ENCODE measurements at places on chromosomes 7 and 10. TPM values are rescaled to one million over a fixed set of nuclear protein-coding genes. Genes with fewer than 3 reads are reported as not detected.

DNA sequence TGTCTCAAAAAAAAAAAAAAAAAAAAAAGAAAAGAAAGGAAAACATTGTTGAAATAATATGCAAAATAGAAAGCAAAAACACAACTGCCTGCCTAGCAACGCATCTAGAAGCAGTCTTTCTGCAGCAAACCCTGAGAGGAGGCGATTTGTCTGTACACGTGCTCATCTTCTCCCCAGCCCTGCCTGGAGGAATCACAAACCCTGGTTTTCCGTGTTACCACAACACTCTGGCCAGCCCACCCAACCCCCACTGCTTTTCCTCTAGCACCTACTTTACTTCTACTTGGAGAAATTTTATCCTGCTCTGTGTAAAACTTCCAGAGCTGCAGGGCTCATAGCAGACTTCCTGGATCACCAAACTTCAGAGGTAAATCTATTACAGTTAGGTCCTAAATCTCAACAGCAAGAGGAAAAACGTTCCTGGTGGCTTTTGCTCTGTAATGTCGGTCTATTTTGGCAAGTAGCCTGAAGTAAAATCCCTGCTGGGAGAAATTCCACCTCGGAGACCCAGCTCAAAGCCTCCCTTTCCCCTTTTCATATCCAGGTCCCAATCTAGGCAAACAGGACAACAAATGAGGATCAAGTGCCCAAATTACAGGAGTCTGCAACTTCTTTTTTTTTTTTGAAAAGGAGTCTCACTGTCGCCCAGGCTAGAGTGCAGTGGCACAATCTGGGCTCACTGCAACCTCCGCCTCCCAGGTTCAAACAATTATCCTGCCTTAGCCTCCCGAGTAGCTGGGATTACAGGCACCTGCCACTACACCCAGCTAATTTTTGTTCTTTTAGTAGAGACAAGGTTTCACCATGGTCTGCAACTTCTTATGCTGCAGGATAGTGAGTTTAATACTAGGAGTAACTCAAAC, 91.6 kb downstream of the DNMBP start:
- no peak for DNase-seq
- H3K27me3 ChIP-seq, result no peaks in the 10 kb centered on the region
- H3K36me3 ChIP-seq, result peaks cover 2% of the 10 kb centered on the region
- peak overlapping the region; percentile 63 for H3K27ac ChIP-seq
- H3K4me3 ChIP-seq, result no peak overlapping the region

- H3K36me3 ChIP-seq, result peaks cover 3% of the 10 kb centered on the region
- H3K4me1 ChIP-seq, result peaks cover 2% of the 10 kb centered on the region
- H3K27ac ChIP-seq, result no peak overlapping the region
These were observed 21.3 kb upstream of the VAX1 start for GRCh38 chr10:117159390-117159789.

- no peaks in the 10 kb centered on the region for H3K36me3 ChIP-seq
- DNase-seq, result no peak
- H3K27me3 ChIP-seq, result peaks cover 3% of the 10 kb centered on the region
- no peak overlapping the region for H3K4me3 ChIP-seq
These were observed 548.5 kb upstream of the NRP1 start for GRCh38 chr10:33882996-33883395.

- peaks cover 5% of the 10 kb centered on the region for H3K4me1 ChIP-seq
- H3K27ac ChIP-seq, result no peak overlapping the region
- DNase-seq, result no peak
- no peaks in the 10 kb centered on the region for H3K27me3 ChIP-seq
These were observed 17.3 kb upstream of the BNIP3 start for GRCh38 chr10:131998845-131999681.

DNA sequence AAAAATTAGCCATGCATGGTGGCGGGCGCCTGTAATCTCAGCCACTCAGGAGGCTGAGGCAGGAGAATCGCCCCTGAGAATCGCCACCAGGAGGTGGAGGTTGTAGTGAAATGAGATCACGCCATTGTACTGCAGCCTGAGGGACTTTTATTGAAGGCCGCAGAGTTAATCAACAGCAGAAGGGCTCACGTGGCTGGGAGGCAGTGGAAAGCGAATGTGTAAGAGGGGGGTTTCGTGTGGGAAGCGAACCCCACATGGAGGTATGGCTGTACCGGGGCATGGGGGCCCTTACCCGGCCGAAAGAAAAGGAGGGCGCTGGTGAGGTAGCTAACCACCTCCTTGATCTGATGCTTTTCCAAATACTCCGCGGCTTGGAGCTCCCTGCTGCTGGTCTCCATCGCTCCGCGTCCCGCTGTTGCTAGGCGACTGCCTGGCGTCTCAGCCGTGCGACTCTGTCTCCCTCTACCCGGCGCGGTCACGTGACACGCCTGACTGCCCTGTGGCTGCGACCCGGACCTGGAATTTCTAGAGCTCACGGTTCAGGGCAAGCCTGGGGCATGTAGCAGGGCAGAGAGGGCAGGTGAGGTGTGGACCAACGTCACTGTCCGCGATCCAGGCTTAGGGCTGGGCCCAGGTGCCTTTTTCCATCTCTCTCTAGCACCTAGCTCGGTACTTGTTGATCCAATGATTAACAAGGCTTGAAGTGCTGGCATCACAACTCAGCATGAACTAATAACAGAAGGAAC, at the start of gene EFCAB10:
Gene EFCAB10 (minus strand): TSS at position 428 of the 746 bp plus-strand sequence. CDS start 30 bp downstream, at position 398.
- peaks cover 3% of the 10 kb centered on the region for H3K4me1 ChIP-seq
- H3K27ac ChIP-seq, result no peak within 1 kb of the TSS
- peaks cover 13% of the 10 kb centered on the region for H3K36me3 ChIP-seq
- peaks cover 26% of the 10 kb centered on the region for H3K27me3 ChIP-seq
- DNase-seq, result peak; percentile 66
- peak within 1 kb of the TSS; percentile 76 for H3K4me3 ChIP-seq

GRCh38 chr7:31860925-31861324, 173.9 kb downstream of the PPP1R17 start:
- peaks cover 4% of the 10 kb centered on the region for H3K27me3 ChIP-seq
- no peak for DNase-seq
- no peaks in the 10 kb centered on the region for H3K36me3 ChIP-seq
- H3K27ac ChIP-seq, result no peak overlapping the region
- H3K4me3 ChIP-seq, result no peak overlapping the region

DNA sequence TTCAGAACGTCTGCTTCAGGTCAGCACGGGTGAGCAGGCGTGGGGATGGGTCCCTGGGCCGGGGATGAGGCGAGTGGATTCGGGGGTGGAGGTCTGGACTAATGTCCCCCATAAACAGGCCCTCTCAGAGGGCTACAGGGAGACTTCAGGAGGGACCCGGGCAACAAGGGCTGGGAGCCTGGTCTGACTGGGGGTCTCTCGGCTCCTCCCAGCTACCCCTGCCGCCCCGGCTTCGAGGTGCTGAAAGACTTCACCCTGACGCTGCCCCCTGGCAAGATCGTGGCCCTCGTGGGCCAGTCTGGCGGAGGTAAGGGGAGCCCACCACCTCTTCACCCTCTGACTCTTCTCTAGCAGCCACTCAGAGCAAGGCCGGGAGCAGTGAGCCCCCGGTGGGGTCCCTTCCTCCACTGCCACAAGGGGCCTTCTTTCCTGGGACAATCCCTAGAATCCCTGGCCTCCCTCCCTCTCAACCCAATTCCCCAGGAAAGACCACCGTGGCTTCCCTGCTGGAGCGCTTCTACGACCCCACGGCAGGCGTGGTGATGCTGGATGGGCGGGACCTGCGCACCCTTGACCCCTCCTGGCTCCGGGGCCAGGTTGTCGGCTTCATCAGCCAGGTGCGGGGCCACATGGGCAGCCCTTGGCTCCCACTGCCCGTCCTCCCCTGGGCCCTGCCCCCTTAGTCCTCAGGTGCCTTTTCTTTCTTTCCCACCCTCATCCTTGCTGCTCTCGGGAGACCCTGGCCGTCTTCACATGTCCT, 7.5 kb upstream of the ASIC3 start:
- DNase-seq, result no peak
- H3K36me3 ChIP-seq, result peaks cover 29% of the 10 kb centered on the region
- no peak overlapping the region for H3K27ac ChIP-seq
- no peak overlapping the region for H3K4me3 ChIP-seq

DNA sequence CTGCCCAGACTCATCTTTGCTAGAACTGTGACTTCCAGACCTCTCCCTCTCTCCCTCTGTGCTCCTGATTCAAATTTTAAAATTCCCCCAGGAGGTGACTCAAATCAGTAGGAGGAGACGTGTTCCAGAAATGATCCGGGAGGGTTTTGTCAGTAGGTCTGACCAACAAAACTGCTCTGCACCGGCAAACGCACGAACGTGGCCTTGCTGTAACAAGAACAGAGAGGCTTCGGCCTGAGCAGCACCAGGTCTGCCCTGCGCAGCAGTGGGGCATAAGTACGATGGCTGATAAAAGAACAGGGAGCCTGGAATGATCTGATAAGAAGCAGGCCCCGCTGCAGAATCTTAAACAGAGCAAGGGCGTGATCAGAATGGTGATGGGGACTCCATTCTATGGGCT, 152.7 kb upstream of the AUTS2 start:
- H3K4me1 ChIP-seq, result peaks cover 2% of the 10 kb centered on the region
- DNase-seq, result no peak
- H3K4me3 ChIP-seq, result no peak overlapping the region
- H3K27ac ChIP-seq, result no peak overlapping the region
- H3K27me3 ChIP-seq, result no peaks in the 10 kb centered on the region

GRCh38 chr10:72328829-72329204, 25.9 kb downstream of the DNAJB12 start:
- peak overlapping the region; percentile 99 for H3K27ac ChIP-seq
- H3K36me3 ChIP-seq, result no peaks in the 10 kb centered on the region
- DNase-seq, result no peak
- peaks cover 88% of the 10 kb centered on the region for H3K4me1 ChIP-seq
- no peaks in the 10 kb centered on the region for H3K27me3 ChIP-seq

GRCh38 chr7:157273208-157274093, 63.4 kb upstream of the DNAJB6 start:
- no peak overlapping the region for H3K4me3 ChIP-seq
- DNase-seq, result peak; percentile 60
- H3K4me1 ChIP-seq, result peaks cover 39% of the 10 kb centered on the region
- no peaks in the 10 kb centered on the region for H3K36me3 ChIP-seq
- H3K27me3 ChIP-seq, result peaks cover 4% of the 10 kb centered on the region

GRCh38 chr10:89115876-89116627, 91.1 kb downstream of the CH25H start:
- peaks cover 5% of the 10 kb centered on the region for H3K27me3 ChIP-seq
- H3K36me3 ChIP-seq, result peaks cover 4% of the 10 kb centered on the region
- H3K4me1 ChIP-seq, result no peaks in the 10 kb centered on the region
- H3K4me3 ChIP-seq, result no peak overlapping the region

DNA sequence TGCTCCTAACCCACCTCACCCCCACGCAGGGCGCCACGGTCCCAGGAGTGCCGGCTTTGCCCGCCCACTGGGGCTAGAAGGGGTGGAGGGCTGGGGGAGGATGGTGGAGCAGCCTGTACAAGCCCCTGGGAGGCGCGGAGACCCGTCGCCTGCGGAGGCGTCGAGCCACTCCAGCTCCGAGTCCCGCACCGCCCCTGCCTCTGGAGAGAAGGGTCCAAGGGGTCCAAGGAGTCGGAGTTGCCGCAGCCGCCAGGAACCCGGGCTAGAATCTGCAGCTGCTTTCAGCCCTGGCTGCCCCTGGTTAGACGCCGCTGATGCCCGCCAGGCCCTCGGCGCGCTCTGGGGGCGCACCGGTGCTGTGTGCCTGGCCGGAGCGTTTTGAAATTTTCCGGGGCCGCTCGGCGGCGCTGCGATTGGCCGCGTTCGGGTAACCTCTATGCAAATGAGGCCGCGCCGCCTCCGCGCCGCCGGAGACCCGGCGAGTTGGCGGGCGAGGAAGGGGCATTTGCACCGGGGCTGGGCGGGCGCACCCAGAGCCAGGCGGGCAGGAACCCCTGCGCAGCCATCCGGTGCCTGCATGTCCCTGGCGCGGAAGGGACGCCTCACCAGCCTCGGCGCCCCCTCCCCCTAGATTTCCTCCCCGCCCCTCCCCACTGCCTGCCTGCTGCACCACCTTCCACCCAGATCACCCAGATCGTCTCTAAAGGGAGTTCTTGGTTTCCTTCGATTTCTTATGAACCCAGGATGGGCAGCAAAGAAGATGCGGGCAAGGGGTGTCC, at the start of gene HMX2:
Gene HMX2 (plus strand): TSS at position 502 of the 779 bp plus-strand sequence. CDS start 243 bp downstream, at position 745.
- H3K27ac ChIP-seq, result no peak within 1 kb of the TSS
- DNase-seq, result no peak
- peaks cover 40% of the 10 kb centered on the region for H3K27me3 ChIP-seq
- peak within 1 kb of the TSS; percentile 77 for H3K4me3 ChIP-seq

Gene BTBD16
- total RNA-seq, result not detected

Gene PNLIPRP3
- not detected for total RNA-seq

Gene PON1
- not detected for total RNA-seq

Data from naive thymus-derived CD8-positive, alpha-beta T cell (primary cell).